ENCODE measurements at places on chromosomes 4 and X. TPM values are rescaled to one million over a fixed set of nuclear protein-coding genes. Genes with fewer than 3 reads are reported as not detected.
A peak's percentile ranks its signal among the peaks of the same experiment; 100 is the strongest.

NPY2R gene
- total RNA-seq = not detected

TCEAL3 gene
- 56.5 TPM for total RNA-seq

GIMD1 gene
- total RNA-seq = not detected

OTC gene
- not detected for total RNA-seq

GRCh38 chr4:172851534-172851933, 317.1 kb upstream of the GALNT7 start:
- H3K36me3 ChIP-seq = no peaks in the 10 kb centered on the region
- no peaks in the 10 kb centered on the region for H3K27me3 ChIP-seq
- H3K4me3 ChIP-seq = no peak overlapping the region
- H3K27ac ChIP-seq = no peak overlapping the region
- H3K4me1 ChIP-seq = no peaks in the 10 kb centered on the region
- no peak for DNase-seq

GRCh38 chr4:2182994-2183393, 58.9 kb downstream of the HAUS3 start:
- no peak overlapping the region for H3K4me3 ChIP-seq
- H3K36me3 ChIP-seq = no peaks in the 10 kb centered on the region
- no peaks in the 10 kb centered on the region for H3K4me1 ChIP-seq
- no peak for DNase-seq
- no peaks in the 10 kb centered on the region for H3K27me3 ChIP-seq

GRCh38 chr4:142582340-142582739, 263.8 kb downstream of the INPP4B start:
- no peak overlapping the region for H3K4me3 ChIP-seq
- no peak for DNase-seq
- H3K27me3 ChIP-seq = no peaks in the 10 kb centered on the region
- H3K36me3 ChIP-seq = no peaks in the 10 kb centered on the region
- no peaks in the 10 kb centered on the region for H3K4me1 ChIP-seq

DNA sequence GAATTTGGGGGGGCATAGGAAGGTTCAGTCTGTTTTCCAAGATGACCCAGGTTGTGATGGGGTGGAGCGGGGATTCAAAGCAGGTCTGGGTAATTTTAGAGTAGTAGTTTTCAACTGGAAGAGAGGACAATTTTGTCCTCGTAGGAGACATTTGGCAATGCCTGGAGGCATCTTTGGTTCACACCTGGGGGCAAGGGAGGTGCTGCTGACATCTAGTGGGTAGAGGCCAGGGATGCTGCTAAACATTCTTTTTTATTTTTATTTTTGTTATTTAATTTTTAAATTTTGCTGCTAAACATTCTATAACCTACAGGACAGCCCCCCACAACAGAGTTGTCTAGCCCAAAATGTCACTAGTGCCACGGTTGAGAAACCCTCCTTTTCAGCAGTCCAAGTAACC, 1.9 kb downstream of the RAB9A start:
- H3K4me3 ChIP-seq = peak overlapping the region; percentile 46
- peak overlapping the region; percentile 89 for H3K27ac ChIP-seq
- no peaks in the 10 kb centered on the region for H3K4me1 ChIP-seq
- no peak for DNase-seq
- H3K36me3 ChIP-seq = no peaks in the 10 kb centered on the region

DNA sequence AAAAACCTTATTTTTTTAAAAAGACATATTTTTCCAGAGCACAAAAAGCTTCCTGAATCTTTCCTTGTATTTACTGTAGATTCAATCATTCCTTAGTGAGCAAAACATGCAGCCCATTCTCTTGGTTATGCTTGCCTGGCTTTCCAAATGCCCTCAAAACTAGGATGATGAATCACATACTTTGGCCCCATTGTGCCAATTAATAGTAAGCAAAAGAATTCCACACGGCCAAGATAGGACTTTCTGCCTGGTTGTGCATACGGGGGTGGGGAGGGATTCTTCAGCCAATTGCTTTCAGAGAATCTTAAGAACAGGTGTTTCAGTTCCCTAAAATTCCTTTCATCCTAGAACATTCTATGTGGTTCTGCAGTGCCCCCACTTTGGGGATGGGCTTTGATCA, 7.0 kb downstream of the RAI2 start:
- H3K27me3 ChIP-seq = no peaks in the 10 kb centered on the region
- no peak overlapping the region for H3K4me3 ChIP-seq
- no peak for DNase-seq
- H3K4me1 ChIP-seq = no peaks in the 10 kb centered on the region

GRCh38 chr4:127000110-127000509, 632.6 kb upstream of the INTU start:
- H3K4me3 ChIP-seq = no peak overlapping the region
- H3K27ac ChIP-seq = no peak overlapping the region
- no peaks in the 10 kb centered on the region for H3K4me1 ChIP-seq
- no peaks in the 10 kb centered on the region for H3K27me3 ChIP-seq
- DNase-seq = no peak
- no peaks in the 10 kb centered on the region for H3K36me3 ChIP-seq

DNA sequence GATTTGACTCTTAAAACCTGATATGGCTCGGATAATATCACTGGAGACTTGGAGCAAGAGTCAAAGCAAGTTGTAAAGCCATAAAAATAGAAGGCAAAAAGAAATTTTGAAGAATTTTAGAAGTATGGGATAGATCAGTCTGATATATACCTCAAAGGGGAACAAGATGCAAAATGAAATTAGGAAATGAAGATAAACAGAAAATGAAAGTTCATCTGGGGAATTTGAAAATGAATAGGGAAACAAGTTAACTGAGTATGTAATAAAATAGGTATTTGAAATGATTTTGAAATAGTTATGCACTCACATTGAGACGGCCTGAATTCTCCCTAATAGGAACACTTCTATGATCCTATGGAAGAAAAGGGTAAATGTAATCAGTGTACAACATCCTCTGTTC, 5.7 kb downstream of the CYP2U1 start:
- no peaks in the 10 kb centered on the region for H3K4me1 ChIP-seq
- H3K4me3 ChIP-seq = no peak overlapping the region
- H3K27me3 ChIP-seq = no peaks in the 10 kb centered on the region
- H3K36me3 ChIP-seq = no peaks in the 10 kb centered on the region
- DNase-seq = no peak
- no peak overlapping the region for H3K27ac ChIP-seq

DNA sequence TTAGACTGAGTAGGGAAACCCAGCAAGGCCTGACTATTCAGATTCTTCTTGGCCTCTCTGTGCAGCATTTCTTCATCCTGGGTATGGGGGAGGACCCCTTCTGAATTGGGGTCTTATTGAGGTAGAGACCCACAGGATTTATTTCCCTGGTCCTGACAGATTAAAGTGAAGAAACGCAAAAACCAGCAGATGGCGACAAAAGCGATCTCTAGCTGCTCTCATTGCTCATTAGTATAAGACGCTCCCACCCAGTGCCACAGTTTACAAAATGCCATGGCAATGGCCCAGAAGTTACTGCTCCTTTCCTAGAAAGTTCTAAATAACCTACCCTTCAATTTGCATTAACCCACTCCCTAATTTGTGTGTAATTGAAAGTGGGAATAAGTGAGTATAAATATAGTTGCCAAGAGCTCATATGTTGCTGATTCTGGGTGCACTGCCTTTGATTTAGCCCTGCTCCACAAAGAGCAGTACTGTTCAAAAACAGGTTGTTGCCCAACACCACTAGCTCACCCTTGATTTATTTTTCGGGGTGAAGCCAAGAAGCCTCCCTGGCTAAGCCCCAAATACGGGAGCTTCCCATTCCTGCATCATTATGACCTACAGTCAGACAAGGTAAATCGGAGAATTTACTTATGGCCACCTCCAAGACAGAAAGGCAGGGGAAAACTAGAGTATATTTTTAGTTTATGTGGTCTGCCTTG, 3.7 kb upstream of the BEX4 start:
- no peak overlapping the region for H3K27ac ChIP-seq
- no peaks in the 10 kb centered on the region for H3K27me3 ChIP-seq
- no peaks in the 10 kb centered on the region for H3K36me3 ChIP-seq
- H3K4me1 ChIP-seq = no peaks in the 10 kb centered on the region

DNA sequence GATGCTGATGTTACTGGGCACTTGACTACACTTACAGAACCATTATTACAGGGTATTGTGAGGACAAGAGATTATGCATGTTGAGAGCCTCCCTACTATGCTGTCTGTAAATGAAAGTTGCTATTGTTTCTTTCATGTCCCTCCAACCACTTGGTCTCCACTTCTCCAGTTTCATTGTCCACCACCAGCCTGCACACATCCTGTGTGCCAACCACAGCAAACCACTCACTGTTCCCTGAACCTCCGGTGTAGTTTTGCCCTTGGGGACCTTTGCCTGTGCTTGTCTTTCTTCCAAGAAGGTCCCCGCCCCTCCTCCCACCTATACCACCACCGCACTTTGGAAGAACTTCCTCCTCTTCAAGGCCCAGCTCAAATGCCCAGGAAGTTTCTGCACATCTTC, 43.1 kb upstream of the AFF2 start:
- H3K4me3 ChIP-seq = no peak overlapping the region
- DNase-seq = no peak
- no peaks in the 10 kb centered on the region for H3K27me3 ChIP-seq
- H3K27ac ChIP-seq = no peak overlapping the region
- no peaks in the 10 kb centered on the region for H3K4me1 ChIP-seq

- no peak for DNase-seq
- H3K4me1 ChIP-seq = no peaks in the 10 kb centered on the region
- no peaks in the 10 kb centered on the region for H3K27me3 ChIP-seq
- H3K36me3 ChIP-seq = no peaks in the 10 kb centered on the region
- no peak overlapping the region for H3K4me3 ChIP-seq
These were observed 21.2 kb downstream of the TMEM255A start for GRCh38 chrX:120290107-120290506.

- no peak for DNase-seq
- no peak overlapping the region for H3K4me3 ChIP-seq
- H3K27me3 ChIP-seq = no peaks in the 10 kb centered on the region
These were observed 394.5 kb downstream of the BCOR start for GRCh38 chrX:39703307-39703706.

GRCh38 chrX:38312436-38312835, 14.9 kb downstream of the RPGR start:
- DNase-seq = no peak
- H3K4me1 ChIP-seq = no peaks in the 10 kb centered on the region
- no peaks in the 10 kb centered on the region for H3K36me3 ChIP-seq
- H3K27ac ChIP-seq = no peak overlapping the region
- no peak overlapping the region for H3K4me3 ChIP-seq
- no peaks in the 10 kb centered on the region for H3K27me3 ChIP-seq

GRCh38 chr4:150006197-150006596, 72.0 kb upstream of the DCLK2 start:
- H3K36me3 ChIP-seq = no peaks in the 10 kb centered on the region
- H3K27ac ChIP-seq = no peak overlapping the region
- no peaks in the 10 kb centered on the region for H3K4me1 ChIP-seq
- no peaks in the 10 kb centered on the region for H3K27me3 ChIP-seq

DNA sequence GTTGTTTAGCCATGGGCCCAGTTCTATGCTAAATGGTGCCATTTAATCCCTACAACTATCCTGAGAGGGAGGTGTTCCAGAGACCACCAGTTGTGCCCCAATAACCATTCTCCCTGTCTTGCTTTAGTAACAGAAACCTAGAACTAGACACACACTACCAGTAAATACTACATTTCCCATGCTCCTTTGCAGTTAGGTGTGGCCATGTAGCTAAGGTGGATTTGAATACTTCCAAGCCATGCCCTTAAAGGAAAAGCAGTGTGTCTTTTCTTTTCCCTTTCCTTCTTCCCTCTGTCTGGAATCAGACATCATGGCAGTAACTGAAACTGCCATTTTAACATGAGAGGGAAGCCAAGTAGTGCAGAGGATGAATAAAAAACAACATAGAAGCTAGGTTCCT, 90.9 kb upstream of the TMEM33 start:
- H3K27me3 ChIP-seq = no peaks in the 10 kb centered on the region
- H3K27ac ChIP-seq = no peak overlapping the region
- no peaks in the 10 kb centered on the region for H3K36me3 ChIP-seq
- DNase-seq = no peak

GRCh38 chr4:24285759-24286158, 298.6 kb downstream of the DHX15 start:
- H3K27ac ChIP-seq = no peak overlapping the region
- H3K36me3 ChIP-seq = no peaks in the 10 kb centered on the region
- no peak for DNase-seq
- no peaks in the 10 kb centered on the region for H3K4me1 ChIP-seq
- no peak overlapping the region for H3K4me3 ChIP-seq
- no peaks in the 10 kb centered on the region for H3K27me3 ChIP-seq

GRCh38 chrX:31038575-31039326, 33.1 kb downstream of the FTHL17 start:
- no peaks in the 10 kb centered on the region for H3K36me3 ChIP-seq
- no peaks in the 10 kb centered on the region for H3K27me3 ChIP-seq
- no peaks in the 10 kb centered on the region for H3K4me1 ChIP-seq
- H3K27ac ChIP-seq = no peak overlapping the region
